ENCODE measurements at places on chromosomes 7 and 10. TPM values are rescaled to one million over a fixed set of nuclear protein-coding genes. Genes with fewer than 3 reads are reported as not detected.

The IDI2 gene
- 0.33 TPM for total RNA-seq

The NEUROD6 gene
- not detected for total RNA-seq

The GJD4 gene
- not detected for total RNA-seq

DNA sequence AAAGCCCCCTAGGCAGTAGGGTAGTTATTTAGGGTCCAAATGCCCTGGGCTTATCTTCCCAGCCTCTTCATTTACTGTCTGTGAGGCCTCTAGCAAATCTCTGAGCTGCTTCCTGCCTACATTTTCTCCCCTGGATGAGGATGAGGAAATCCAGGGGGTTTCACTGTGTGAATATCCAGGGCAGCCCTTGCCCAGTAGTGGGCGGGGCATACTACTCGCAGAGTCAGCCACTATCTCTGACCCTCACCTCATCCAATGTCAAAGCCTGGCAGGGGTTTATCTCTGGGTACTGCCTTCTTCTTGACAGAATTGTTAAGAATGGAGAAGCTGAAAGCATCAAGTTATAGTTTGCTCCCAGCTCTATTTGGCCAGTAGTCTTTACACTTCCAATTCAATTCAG, 48.9 kb downstream of the CUZD1 start:
- no peak for DNase-seq

DNA sequence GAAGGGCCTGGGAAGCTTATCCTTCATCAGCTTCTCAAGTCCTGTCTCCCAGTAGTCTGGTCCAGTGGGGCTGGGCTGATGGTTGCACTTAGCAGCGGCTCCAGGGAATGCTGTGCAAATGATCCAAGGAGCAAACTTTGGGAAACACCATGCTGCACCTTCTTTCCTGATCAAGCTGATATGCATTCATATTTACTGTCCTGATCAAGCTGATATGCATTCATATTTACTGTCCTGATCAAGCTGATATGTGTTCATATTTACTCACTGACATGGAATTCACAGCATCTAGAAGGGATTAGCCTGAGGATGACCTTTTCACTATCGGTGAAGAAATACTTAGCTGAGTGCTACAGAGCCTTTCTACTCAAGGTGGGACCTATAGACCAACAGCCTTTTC, 330.7 kb downstream of the BMPER start:
- DNase-seq = no peak

DNA sequence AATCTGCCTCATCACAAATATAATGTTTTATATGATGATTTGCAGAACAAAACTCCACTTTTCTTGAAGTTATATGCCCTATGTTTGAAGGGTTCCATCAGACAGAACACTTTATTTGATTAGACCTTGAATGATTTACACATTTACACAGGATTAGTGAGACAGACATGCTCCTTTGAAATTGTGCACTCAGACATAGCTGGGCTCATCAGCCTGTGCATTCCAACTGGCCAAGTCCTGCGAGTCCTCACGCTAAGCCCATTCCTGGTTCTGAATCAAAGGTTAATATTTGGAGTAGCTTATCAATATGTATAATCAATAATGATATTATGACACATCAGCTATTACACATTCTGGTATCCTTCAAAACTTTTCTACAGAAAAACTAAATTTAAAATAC, 173.6 kb downstream of the MBL2 start:
- no peak for DNase-seq

- DNase-seq = no peak
Observed at GRCh38 chr10:129438024-129438423, 29.0 kb upstream of the MGMT start.

DNA sequence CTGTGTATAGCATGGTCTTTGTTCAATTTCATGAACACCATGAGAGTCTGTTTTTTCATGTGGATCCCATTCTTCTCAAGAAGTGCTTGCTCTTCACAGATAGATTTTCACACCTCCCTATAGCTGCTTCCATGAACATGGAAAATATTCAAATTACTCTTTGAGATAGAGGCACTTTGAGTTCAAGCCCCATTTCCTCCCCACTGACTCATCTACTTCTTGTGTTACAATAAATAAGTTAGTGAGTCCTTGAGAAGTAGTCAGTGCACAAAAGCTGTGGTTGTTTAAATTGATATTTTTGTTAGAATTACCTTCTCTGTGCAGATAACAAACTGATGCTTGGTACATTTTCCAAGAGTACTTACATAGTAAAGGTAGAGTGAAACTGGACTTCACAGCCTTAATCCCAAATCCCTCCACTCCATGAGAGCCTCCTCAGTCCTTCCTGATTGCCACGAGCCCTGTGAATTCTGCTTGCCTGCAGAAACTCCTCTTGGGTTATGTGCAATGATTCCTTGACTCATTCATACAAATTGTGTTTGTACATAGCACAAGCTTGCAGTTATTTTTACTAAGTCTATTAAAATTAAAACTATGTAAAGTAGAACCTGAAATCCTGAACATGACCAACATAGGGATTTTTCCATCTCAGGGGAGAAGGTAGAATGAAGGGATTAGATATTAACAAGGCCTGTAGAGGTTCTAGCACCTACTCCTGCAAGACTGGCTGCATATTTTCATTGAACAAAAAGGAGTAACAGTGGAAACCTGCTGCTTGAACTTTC, 496.2 kb downstream of the TNS3 start:
- DNase-seq = no peak

- DNase-seq = no peak
Observed at GRCh38 chr10:76119515-76119914, 688.1 kb downstream of the LRMDA start.

DNA sequence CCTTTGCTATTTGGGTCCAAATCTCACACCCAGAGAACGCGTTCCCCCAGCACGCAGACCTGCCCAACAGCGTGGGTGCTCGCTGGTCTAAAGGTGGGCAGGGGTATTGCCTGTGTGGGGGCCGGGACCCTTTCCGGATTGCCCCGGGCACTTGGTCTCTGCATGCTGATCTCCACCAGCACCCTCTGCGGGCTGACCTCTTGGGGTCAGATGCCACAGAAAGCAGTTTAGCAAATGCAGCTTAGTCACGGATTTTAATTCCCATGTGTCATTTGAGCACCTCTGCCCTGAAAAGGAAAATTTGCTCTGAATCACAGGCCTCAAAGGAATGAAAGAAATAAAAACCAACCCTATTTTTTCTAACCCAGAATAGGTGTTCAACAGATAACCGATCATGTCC, 46.7 kb downstream of the PKD1L1 start:
- no peak for DNase-seq

- no peak for DNase-seq
Observed at GRCh38 chr7:149261316-149261828, 624 bp upstream of the ZNF783 start.

- no peak for DNase-seq
Observed at GRCh38 chr10:14383266-14383665, 52.5 kb upstream of the FRMD4A start.
